ENCODE measurements at places on chromosomes 6 and 20.
A peak's percentile ranks its signal among the peaks of the same experiment; 100 is the strongest.

- no peak for DNase-seq
These were observed 6.4 kb upstream of the MDGA1 start for GRCh38 chr6:37704066-37704465.

DNA sequence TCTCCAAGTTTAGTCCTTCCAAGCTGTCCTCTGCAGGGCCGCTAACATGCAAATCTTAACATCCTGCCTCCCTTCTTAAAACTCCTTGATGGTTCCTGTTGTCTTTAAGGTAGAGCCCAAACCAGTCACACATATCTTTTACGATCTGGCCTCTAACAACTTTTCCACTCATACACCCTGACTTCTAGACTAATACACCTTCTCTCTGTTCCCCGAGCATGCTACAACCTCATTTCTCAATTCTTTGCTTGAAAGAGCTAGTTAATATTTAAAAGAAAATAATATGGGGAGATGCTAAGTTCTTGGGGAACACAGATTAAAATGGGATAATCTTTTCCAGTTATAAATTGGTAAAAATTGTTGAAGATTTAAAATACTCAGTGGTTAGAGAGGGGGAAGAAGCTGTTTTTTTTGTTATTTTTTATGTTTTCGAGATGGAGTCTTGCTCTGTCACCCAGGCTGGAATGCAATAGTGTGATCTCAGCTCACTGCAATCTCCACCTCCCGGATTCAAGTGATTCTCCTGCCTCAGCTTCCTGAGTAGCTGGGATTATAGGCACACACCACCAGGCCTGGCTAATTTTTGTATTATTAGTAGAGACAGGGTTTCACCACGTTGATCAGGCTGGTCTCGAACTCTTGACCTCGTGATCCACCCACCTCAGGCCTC lies 250.7 kb downstream of the MAFB start:
- peak; percentile 40 for DNase-seq

DNA sequence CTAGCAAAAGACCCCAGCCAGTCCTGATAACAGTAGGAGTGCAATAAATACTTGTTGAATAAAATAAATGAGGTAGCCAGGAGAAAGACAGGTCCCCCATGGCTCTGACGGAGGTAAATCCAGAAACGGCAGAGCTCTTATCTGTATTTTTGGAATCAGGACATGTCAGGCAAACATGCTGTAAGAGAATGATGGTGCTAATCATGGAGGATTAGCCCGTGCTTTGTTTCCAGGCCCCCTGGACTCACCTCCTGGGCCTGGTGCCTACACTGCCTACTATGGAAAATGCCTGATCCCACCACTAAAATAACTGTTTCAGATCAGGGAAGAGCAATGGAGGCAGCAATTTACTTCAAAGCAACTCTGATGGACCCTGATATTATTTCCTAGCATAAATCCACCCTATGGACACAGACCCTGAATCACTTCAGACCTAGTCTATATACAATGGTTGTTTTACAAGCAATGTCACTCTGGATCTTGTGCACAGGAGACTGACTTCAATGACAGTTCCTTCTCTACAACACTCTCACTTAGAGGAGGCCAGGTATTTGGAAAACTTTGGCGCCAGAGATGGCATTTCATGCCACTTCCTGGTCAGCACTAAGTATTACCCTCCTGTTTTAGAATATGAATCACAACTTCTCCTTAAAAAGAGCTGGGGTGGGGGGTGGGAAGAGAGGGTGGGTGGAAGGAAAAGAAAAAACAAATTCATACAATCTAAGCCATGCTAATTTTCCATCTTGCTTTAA lies 6.4 kb downstream of the MRPL14 start:
- DNase-seq = no peak

- DNase-seq = no peak
These were observed 12.2 kb downstream of the TNFAIP3 start for GRCh38 chr6:137879299-137879698.

GRCh38 chr6:136347847-136348246 lies 58.2 kb upstream of the BCLAF1 start:
- DNase-seq = no peak

GRCh38 chr6:40551966-40552505 lies 35.1 kb downstream of the LRFN2 start:
- DNase-seq = no peak

- no peak for DNase-seq
These were observed 761.4 kb upstream of the MAN1A1 start for GRCh38 chr6:120111001-120111400.

GRCh38 chr6:8879334-8879733 lies 444.0 kb upstream of the SLC35B3 start:
- no peak for DNase-seq

DNA sequence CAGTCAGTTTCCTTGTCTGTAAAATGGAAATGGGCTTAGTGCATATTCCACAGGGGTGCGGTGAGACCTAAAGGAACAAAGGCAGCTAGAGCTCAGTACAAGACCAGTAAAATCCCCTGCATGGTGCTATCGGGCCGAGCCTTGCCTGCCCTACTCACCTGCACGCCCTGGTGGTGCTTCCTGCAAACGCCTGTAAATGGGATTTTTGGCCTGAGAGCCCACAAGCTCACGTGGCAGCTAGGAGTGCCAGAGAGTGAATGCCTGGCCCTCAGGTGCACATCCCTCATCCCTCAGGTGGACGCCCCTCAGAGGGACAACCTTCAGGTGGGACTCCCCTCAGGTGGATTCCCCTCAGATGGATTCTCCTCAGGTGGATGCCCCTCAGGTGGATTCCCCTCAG lies 48.0 kb upstream of the VSX1 start:
- no peak for DNase-seq

GRCh38 chr6:136061701-136062100 lies 188.4 kb downstream of the MTFR2 start:
- no peak for DNase-seq

DNA sequence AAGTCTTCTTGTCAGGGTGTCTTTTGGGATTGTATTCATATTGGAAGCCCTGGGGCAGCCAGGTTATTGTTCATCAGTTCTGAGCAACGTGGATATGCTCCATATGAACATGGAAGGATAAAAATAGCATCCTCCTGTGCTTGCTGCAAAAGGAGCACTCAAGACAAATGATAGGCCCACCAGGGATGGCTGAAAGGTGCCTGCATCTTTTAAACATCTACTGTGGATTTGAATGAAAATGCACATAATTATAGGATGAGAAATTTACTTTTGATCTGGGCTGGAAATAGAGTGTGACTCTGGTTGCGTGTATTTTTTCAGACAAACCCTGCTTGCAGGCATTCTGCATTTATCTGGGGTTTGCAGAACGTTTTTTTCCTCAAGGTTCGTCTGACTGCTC lies 299.1 kb downstream of the PACRG start:
- DNase-seq = no peak

GRCh38 chr20:38805958-38806854 lies 709 bp downstream of the PPP1R16B start:
- no peak for DNase-seq
